Stimulated activated effector memory CD8-positive, alpha-beta T cell treated with anti-CD3 and anti-CD28 coated beads, Interleukin-12 subunit alpha, Interleukin-12 subunit beta, amount 100 ng/mL, for 72 hours (primary cell): ENCODE measurements at places on chromosomes 1 and 21.

GRCh38 chr1:215243345-215244054 is 161.0 kb downstream of the KCNK2 start:
- no peak for DNase-seq

- no peak for DNase-seq
Measured at GRCh38 chr1:238619652-238620051, 728.9 kb upstream of the ZP4 start.

DNA sequence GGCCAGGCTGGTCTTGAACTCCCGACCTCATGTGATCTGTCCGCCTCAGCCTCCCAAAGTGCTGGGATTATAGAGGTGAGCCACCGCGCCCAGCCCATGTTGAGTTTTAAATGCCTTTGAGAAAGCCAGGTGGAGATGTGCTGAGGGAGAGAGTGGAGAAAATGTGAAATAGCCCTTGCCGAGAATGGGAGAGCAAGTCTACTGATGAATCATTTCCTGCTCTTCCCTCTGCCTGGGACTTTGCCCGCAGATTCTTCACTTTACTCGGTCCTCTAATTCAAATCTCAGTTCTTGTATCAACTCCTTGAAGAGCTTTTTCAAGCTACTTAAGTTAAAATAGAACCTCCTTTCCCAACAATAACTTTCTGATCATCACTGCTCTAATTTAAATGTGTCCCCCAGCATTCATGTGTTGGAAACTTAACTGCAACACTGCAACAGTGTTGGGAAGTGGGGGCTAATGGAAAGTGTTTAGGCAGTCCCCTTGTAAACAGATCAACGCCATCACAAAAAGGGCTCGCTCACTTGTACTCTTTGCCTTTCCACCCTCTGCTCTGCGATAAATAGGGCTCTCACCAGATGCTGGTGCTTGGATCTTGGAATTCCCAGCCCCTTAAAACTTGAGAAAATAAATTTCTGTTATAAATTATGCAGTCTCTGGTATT is 27.8 kb downstream of the OSBPL9 start:
- no peak for DNase-seq

DNA sequence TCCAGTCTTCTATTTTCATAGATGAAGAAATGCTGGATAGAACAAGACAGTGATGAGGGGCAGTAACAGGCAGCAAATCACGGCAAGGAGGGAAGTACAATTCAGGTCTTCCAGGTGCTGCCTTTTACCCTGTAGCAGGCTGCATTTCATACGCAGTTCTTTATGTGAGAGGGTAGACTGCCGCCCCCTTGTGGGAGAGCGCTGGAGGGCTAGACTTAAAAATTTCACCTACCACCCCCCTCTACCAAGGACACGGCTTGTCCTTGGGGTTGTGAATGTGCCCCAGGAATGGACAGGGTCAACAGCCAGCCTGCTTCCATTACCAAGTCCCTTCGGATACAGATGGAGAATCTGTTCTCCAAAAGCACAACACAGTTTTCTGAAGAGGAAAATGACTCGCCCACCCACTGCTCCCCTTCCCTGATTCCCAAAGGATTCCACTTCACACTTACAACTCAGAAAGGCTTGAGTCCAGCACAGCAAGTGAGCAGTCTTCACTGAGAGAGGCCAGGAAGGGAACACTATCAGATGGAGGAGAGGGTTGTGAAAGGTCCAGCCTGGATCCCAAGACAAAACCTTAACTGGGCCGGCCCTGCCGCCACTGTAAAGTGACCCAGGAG is 7.4 kb downstream of the WDR77 start:
- peak; percentile 67 for DNase-seq

DNA sequence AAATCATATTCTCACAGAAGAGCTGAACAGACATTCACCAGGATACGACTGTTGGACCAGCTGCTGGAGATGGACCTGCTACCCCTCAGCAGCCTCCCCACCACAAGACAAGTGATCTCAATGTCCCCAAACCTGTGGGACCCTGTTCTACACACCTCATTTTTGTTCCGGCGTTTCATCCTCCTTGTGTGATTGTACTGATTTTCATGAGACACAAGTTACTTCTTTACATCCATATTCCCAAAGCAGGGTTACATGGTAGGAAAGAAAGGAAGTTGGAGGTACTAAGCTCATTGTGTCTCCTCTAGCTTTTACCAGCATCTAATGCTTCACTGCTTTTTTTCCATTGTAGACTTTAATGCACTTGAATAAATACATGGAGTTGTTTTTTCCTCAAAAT is 8.7 kb downstream of the ADAMTS1 start:
- DNase-seq, result no peak

DNA sequence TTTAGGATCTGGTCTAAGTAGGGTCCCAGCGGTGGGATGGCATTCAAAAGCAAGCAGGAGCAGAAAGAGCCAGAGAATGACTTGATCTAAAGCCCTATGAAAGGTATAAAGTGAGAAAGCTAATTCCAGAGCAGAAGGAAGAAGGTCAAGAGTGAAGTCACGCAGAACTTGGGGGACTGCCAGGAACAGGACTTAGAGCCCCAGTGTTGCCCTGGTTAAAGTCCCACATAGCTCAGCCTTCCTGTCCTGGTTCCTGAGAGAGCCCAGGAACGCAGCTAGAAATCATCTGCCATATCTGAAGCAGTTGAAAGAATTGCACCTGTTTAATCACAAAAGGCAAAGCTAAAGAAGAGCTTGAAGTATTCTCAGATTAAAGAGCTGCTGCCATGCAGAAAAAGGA is 160.6 kb upstream of the ATP1B1 start:
- DNase-seq, result no peak

DNA sequence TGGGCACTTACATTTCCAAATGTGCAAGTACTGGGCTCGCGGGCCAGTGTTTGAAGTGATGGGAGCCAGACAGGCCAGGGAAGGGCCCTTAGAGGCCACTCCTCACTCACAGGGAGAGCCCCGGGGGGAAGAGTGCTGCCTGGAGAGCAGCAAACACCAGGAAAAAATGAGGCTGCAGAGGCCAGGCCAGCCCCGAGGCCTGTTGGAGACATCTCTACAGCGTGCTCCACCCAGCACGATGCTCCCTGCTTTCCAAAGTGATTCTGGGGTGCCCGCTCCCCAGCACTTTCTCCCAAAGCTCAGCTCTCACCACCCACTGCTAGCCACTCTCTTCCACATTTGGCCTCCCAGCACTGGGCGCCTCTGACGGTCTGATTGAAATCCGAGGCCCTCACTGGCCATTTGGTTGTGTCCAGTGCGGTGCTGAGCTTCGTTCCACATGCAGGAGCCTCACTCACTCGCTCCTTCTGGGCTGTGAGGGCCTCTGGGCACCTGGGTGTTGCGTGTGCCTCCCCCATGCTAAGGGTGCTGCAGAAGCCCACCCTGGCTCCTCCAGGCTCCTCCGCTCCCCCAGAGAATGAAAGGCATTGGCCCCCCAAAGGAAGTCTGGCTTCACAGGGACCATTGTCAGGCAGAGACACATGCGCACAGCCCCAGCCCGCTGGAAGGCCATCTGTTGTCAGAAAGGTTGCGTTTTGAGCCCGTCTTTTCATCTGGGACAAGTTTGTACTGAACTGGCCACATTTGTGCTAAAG is 385.4 kb upstream of the VAMP3 start:
- no peak for DNase-seq

DNA sequence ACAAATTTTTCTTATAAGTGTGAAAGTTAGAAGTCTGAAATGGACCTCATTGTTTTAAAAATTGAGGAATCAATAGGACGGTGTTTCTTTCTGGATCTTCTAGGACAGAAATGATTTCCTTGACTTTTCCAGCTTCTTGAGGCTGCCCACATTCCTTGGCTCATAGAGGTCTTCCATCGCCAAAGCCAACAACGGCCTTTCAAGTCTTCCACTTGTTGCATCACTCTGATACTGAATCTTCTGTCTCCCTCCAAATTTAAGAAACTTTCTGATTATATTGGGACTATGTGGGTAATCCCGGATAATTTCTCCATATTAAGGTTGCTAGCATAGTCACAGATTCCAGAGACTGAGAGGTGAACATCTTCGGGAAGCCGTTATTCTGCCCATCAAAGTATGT is 595.4 kb upstream of the ADAMTS5 start:
- DNase-seq, result no peak

GRCh38 chr21:37593015-37593414 is 226.4 kb downstream of the DYRK1A start:
- DNase-seq, result no peak

DNA sequence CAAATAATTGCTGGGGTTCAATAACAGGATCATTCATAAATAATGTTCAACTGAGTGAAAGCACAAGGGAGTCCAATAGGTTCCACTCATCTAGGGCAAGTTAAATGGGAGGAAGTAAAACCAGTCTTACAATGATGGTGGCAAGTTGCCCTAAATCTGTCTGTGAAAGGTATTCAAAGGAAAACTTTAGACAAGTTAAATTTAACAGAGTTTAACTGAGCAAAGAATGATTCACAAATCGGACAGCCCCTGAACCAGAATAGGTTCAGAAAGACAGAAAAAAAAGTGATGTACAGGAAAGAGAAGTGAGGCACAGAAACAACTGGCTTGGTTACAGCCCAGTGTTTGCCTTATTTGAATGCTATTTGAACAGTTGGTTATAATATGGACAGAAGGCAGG is 183.5 kb upstream of the ADGRL4 start:
- DNase-seq, result no peak

- DNase-seq, result no peak
Measured at GRCh38 chr1:109034382-109034781, 7.5 kb downstream of the WDR47 start.

DNA sequence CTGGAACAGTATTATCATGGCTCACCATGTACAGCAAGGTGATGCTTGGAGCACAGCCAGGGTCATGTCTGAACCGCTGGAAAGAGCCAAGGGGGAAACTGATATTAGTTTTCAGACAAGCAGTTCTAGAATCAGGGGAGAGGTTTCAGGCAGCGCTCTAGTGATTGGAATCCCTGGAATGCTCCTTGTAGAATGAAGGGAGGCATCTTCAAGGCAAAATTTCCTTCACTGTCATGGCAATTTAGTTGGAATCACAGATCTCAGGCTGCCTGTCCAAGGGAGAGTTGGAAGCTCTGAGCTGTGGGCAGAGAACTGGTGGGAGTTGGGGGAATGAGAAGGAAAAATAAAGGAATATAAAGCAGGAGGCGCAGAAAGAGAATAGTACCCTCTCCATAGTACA is 737.1 kb downstream of the PTPRU start:
- DNase-seq, result no peak

DNA sequence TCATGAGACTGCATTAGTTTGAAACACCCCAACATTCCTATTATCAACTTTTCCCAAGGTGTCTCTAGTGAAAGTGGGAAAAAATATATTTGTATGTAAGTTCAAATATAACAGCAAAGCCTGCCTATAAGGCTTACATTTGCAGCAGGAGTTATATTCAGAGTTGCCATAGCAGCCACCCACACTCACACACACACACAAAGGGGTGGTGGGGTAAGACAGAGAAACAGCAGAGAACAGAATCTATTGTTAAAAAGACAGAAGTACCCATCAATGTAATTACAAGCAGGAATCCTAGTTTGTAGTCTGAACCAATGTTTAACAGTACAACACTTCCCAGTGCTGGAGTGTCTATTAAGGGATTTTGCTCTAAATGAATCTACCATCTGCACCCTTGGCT is 55.0 kb downstream of the PLPPR5 start:
- DNase-seq, result no peak

- DNase-seq, result no peak
Measured at GRCh38 chr1:81430955-81431623, 369.6 kb upstream of the ADGRL2 start.
